ENCODE measurements at places on chromosomes 6 and 20.
A peak's percentile ranks its signal among the peaks of the same experiment; 100 is the strongest.

DNA sequence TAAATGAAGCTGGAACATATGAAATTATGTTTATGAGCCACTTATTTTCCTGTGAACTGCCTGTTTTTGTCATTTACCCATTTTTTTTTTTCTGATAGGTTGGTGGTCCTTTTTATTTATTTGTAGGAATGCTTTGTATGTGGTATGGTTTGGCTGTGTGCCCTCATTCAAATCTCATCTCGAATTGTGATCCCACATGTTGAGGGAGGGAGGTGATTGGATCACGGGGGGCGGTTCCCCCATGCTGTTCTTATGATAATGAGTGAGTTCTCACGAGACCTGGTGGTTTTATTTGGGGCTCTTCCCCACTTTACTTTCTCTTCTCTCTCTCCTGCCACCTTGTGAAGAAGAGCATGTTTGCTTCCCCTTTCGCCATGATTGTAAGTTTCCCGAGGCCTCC is 77.3 kb downstream of the CDH26 start:
- DNase-seq = no peak

DNA sequence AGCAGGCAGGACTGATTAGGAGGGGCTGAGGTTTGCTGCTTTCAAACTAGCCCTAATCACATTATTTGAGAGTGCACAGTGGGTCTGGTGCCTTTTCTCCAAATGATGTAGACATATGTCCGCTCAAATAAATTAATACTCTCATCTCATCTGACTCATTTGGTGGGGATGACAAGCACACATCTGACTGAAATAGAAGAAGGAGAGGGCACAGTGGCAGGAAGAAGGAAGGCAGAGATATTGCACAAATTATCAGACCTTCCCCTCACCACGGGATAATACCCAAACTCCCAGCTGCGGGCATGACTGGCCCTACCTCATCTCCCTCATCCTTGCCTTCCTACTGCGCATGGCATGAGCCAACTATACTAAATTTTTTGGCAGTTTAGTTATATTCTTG is 33.9 kb upstream of the TNFRSF21 start:
- no peak for DNase-seq

- DNase-seq = no peak
Measured at GRCh38 chr6:139710556-139710955, 336.1 kb upstream of the CITED2 start.

GRCh38 chr6:43488667-43489276 is 11.4 kb downstream of the TJAP1 start:
- no peak for DNase-seq

DNA sequence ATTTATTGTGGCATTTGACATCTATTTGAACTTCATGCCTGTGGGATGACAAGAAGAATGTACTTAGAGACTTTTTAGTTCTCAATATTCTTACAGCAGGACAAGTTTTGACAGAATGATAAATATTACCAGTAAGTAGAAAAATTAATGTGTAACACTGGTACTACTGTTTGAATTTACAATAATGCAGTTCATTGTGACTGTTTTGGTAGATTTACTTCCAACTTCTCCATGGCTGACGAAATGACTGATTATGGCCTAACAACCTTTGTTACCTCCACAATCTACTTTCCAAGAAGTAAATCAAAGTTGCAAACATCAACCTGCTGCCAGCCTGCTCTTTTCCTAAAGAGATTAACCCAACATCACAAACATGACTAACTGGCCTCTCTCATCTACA is 38.5 kb downstream of the PAK5 start:
- no peak for DNase-seq

GRCh38 chr6:39037082-39037508 is 11.5 kb upstream of the GLP1R start:
- no peak for DNase-seq

GRCh38 chr6:33886673-33887144 is 82.9 kb upstream of the MLN start:
- peak; percentile 25 for DNase-seq

DNA sequence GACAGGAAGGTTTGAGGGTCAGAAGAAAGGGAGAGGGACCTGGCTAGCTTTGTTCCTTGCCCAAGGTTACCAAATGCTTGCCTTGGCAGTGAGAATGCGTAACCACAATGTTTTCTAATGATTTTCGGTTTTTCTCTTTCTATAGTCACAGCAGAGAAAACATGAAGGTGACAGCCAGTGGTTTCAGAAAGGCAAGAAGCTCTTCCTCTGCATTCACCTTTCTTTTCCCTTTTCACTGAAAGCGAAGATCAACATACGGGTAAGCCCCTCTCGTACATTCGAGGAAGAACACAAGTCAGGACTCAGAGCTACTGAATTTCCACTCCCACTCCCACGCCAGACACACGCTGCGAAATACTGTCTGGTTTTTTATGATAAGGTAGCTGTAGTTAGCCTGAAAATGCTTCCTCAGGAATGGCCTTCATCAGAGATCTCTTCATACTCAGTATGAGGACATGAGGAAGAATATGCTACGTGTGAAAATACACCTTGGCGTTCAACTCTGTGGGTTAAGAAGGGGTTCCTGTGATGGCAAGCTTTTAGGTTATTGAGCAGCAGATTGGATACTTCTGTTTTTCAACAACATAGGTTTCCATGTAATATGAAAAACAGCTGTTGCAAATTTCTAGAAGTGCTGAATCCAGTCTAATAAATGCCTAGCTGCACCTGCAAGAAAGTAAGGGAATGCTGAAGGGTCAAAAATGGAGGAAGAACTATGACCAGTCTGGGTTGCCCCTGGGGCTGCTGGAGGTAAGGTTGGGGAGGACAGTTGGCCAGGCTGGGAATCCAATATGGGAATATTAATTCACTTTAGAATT is 7.4 kb upstream of the CD83 start:
- peak; percentile 46 for DNase-seq

DNA sequence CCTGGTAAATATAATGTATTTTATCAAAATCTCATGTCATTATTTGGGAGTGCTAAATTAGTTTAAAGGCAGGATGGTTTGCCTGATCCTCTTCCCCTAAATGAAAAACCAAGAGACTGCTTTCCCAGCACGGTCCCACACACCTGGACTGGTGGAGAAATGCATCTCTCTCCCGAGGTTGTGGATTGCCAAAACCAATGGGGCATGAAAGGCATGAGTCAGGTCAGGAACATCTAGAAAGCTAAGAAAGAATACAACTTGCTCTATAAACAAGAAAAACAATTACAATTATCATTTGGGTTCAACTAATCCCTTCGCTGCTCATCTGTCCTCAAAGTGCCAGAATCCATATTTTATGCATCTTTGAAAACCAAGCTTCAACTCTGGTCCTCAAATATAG is 308.3 kb upstream of the IRAK1BP1 start:
- no peak for DNase-seq

GRCh38 chr20:50654904-50655303 is 36.4 kb downstream of the RIPOR3 start:
- DNase-seq = no peak

DNA sequence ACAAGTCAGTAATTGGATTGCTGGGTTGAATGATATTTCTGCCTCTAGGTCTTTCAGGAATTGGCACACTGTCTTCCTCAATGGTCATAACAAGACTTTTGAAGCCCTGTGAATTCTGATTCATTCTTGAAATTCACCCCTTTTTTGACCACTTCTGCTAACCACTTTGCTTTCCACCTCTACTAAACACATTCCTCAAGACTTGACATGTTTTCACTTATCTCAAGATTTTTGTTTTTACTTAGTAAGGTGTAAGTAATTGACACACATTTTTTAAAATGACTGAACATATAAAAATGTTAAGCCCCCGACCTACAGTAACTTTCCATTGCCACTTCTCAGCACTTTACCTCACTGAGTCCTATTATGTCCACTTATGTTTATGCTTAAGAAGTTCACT is 239.1 kb downstream of the GRM1 start:
- no peak for DNase-seq

DNA sequence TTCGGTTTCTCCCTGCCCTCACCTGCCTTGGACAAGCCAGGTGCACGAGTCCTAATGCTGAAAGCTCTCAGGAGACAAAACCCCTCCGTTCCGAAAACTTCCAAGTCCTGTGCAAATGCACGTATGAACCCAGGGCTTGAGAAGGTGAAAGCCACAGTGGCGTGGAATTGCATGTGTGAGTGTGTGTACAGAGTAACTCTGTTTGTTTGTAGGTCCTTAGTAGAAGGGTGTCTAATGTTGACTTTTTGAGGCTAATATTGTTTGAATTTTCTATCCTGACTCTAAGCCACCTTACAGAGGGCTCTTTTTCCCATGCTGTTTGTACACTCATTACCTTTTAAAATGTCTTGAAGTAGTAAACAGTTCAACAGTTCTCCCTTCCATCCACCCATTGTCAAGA is 129.1 kb downstream of the FOXA2 start:
- no peak for DNase-seq

DNA sequence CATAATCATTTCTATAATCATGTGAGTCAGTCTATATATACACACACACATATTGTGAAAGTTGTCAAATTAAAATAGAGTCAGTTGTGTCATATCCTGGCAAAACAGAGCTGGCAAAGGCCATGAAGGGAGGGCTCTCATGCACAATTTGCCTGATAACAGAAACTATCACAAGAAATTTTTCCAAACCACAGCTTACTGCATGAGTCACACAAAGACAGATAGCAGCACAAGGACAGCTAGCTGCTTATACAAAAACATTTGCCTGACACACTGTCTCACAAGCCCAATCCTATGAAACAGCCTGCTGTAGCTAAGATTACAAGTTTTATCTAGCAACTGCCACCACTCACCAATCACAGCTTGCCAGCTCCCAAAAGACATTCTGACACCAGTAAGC is 848.5 kb upstream of the MAN1A1 start:
- no peak for DNase-seq

DNA sequence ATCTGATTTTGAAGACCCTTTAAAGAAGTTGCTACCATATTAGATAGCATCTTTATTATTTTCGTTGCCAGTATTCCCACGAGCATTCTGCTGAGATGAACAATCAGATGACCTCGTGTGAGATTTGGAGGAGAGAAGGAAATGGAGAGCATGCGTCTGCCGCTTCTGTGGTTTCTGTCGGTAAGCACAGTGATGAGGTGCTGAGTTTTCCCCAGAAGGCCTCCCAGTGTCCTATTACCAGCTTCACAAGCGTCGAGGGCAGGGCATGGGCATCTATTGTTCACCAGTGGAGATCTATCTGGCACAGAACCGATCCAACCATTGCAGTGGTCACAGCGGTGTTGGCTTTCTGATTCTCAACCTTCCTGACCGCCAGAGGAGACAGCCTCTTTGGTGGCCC is 29.4 kb downstream of the TRAF3IP2 start:
- no peak for DNase-seq

DNA sequence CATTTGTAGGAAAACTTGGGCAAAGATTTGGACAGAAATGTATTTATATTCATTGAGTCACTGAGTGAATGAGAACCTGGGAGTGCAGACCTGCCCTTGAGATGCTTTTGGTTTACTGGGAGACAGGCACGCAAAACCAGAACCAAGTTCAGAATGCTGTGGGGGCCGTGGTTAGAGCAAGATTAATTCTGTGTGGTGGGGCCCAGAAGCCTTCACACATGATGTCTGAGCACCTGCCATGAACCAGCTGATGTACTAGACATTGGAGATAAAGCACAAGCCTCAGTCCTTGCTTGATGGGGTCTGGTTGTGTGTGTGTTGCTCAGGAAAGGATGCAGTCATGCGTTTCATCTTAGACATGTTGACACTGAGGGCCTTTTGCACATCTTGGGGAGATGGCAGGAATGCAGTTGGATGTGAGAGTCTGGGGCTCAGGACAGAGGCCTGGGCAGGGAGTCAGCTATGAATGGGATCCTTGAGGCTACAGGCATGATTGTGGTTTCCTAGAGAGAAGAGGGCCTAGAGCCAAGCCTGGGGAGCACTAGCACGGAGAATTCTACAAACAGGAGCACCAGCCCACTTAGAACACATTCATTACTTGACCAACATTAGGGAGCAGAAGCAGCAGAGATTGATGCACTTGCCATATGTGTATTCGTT is 114.3 kb upstream of the TMEM181 start:
- DNase-seq = no peak

DNA sequence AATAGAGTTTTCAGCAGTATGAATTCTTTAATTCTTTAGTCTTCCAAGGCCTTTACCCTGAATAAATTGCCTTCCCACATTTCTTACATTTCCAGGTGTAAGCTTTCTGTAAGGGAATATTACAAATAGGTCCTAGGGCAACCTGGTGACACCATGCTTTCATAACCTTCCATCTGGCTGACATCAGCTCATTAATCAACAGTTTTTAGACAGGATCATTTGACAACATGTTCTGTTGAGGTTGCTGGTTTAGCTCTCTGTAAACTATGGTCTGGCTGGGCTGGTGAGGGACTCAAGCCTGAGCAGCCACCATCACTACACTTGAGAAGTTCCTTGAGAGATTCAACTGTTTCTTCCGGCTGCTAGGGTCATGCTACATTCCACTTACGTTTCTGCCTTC is 19.2 kb downstream of the FAM229B start:
- no peak for DNase-seq

DNA sequence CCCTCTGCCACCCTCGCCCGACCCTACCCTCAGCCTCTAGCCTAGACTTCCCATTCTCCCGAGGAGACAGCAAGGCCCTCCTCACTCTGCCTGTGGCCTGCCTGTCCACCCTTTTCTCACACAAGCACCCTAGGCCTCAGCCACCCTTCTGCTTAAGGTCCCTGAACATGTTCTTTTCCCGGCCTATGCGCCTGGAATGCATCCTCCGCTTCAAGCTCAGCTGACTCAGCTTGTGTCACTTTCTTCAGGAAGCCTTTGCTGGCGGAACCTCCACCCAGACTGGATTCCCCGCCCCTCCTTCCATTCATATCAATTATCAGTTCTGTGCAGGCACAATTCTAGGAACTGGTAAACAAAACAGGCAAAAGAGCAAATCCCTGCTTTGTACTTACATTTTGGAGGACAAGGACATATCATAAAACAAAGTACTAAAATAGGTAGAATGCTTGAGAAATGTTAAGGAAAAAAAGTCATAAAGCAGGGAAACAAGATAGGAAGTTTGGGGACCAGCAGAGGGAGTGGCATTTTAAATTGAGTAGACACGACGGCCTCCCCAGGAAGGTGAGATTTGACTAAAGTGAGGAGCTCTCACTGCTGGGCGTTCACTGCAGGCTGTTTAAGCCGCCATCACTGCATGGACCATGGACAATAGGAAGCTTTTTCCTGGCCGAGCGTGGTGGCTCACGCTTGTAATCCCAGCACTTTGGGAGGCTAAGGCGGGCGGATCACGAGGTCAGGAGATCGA is 17.9 kb upstream of the SNHG17 start:
- DNase-seq = no peak

DNA sequence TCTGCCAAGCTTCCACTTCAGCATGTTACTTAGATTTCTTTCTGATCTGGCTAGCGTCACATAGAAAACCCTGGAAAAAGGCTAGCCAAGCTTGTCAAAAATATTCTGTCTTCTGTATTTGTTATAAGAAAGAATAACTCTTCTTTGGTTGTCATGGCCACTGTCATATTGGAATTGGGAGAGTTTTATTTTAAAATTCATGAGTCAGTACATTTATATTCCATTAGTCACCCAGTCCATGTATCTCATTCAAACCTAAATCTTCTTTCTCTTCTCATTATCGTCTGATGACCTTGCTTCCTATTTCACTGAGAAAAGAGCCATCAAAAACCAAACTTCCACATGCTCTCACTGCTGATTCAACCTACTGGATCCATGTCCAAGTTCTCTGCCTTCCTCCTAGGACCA is 65.7 kb downstream of the EPM2A start:
- no peak for DNase-seq

Data from activated CD4-positive, alpha-beta T cell treated with anti-CD3 and anti-CD28 coated beads, Interleukin-2, amount 50 U/mL, for 48 hours (primary cell).